ENCODE measurements at places on chromosomes 3 and 15.
A peak's percentile ranks its signal among the peaks of the same experiment; 100 is the strongest.

DNA sequence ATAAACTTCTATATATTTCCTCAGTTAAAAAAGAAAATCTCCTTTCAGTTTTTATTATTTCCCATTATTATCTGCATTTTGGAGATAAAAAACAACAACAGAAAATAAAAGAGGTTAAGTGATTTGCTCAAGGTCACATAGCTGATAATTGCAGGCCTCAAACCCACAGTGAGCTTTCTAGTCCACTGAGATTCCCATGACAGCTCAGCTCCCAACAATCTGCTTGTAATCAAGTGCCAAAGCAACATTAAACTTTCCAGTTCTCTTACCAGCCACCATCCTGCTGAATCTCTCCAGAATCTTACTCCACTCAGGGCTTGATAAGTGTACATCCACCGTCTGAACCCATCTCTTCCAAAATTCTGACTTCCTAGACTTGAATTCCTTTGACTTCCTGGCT, 318.2 kb upstream of the SEMA6D start:
- DNase-seq, result no peak

DNA sequence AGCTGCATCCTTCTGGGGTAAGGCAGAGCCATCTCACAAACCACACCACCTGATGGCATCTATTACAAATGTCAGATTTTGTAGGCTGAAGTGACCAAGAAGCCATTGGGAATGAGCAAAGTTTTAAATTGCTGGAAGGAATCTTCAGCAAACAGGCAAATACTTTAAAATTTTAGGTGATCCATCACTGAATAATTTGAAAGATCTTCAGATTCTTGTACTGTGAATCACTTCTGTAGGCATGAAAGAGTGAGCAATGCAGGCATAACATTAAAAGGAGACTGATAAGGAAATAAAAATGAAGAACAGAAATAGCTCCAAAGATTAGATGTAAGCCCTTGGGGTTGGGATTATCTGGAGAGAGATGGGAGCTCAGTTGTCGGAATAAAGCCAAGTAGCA, 36.0 kb upstream of the ALDH1L1 start:
- peak; percentile 58 for DNase-seq

DNA sequence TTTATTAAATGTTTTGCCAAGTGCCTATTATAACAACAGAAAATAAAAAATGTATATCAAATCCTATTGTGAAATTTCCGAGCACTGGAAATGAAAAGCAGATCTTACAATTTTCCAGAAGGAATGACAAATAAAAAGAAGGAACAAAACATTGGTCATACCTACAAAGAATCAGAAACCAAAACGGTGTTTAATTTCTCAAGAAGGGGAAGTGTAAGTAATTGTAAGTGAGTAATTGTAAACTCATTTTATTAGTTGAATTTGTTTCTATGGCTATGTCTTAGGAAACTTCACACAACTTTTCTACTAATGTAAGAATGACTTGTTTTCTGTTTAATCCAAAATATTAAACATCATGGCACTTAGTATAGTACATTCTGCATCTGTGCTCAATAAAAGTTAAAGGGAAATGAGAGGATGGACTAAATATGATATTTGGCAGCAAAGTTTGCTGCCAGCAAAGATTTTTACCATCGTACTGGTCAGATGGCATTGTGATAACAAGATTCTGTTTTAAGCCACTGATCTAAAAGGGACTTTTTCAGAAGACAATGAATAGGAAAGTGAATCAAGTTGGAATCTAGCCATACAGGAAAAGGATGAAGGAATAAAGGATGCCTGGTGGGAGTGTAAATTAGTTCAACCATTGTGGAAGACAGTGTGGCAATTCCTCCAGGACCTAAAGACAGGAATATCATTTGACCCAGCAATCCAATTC, 232.4 kb downstream of the NFKBIZ start:
- DNase-seq, result no peak

GRCh38 chr3:107206945-107207344, 170.3 kb upstream of the CCDC54 start:
- DNase-seq, result no peak

- no peak for DNase-seq
Observed at GRCh38 chr3:161946443-161946960, 449.9 kb downstream of the OTOL1 start.

GRCh38 chr15:50051811-50052419, 67.1 kb downstream of the ATP8B4 start:
- DNase-seq, result peak; percentile 89

GRCh38 chr3:19559724-19560442, 374.1 kb downstream of the EFHB start:
- no peak for DNase-seq

- DNase-seq, result no peak
Observed at GRCh38 chr15:31467361-31467760, 140.7 kb downstream of the KLF13 start.

DNA sequence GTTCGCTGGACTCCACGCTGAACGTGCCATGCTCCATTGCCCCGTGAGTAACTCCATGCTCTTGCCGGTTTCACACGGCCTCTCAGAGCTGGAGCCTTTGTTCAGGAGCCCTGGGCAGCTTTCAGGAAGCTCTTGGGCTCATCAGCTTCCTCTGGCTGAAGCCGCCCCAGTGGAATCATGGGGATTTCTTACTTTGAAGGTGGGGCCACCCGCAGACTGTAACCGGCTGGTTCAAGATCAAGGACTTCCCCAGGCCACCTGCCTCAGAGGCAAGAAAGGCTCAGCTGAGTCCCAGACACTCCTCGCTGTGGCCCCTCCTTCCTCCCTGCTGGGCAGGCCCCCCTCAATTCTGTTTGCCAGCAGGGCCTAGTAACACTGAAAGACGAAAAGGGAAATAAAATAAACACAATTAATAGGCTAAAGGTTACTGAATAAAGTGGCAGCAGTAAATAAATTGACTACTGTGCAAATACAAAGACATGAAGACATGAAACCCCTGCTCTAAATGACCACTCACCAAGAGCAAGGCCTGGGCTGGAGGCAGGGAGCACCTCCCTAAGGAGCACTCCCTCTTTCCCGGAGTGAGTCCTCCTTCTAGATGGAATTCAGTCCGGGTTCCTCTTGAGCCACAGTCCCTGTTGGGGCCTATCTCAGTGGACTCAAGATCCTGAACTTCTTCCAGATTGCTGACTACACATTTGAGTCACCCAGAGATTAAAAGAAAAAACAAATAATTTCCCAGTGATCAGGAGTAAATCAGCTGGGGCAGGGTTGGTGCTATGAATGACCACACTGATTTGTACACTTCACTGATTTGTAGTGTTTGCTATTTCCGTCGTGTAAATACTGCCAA, 51.0 kb downstream of the ZDHHC19 start:
- peak; percentile 54 for DNase-seq

DNA sequence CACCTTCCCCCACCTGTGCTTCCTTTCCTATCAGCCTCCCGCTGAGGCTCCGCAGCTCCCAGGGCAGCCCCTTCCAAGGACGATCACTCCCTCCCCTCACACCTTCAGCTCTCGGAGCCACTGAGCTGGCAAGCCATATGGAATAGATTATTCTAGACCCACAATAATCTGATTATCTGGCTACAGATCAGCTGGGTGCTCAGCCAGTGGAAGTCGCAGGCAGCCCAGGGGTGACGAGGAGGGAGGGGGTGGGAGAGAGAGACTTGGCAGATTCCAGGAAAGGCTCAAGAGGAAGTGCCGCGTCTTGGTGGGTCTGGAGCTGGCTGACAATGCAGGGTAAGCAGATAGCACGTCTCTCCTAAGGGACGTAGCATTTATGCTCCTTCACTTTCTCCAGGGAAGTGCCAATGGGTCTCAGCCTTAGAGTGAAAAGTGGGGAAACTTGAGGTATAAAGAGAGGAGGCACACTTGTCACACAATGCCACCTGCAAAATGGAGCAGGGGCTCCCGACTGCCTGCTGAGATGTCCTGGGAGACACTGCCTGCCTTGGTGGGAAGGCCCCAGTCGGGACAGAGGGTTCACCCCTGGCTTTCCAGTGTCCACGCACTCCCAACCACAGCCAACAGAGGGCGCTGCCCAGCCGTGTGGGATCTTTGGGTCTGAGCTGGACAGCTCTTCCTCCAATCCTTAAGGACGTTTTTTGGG, 9.4 kb upstream of the MESP1 start:
- DNase-seq, result peak; percentile 54

DNA sequence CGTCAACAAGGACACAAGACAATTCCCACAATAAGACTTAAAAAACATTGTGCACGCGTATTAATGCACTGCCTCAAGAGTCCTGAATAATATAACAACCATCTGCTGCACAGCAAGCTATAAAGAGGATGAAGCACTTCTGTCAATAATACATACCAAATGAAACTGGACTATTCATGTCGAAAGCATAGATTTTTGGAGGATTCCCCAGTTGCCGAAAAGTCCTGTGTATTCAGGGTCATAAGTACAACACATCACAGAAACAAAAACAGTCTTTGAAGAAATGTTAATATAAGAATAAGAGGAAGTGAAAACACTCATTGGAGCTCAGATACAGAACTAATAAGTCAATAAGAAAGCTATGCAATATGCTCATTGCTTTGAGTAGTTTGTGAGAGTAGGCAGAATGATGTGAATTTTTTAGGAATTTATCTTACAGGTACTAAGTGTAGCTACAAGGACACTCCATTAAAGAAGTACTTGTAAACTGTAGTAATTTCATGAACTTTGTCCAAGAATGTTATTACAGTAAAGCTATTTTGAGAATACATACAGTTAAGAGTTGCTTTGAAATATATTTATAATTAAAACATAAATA, 31.6 kb downstream of the CBLB start:
- DNase-seq, result no peak

DNA sequence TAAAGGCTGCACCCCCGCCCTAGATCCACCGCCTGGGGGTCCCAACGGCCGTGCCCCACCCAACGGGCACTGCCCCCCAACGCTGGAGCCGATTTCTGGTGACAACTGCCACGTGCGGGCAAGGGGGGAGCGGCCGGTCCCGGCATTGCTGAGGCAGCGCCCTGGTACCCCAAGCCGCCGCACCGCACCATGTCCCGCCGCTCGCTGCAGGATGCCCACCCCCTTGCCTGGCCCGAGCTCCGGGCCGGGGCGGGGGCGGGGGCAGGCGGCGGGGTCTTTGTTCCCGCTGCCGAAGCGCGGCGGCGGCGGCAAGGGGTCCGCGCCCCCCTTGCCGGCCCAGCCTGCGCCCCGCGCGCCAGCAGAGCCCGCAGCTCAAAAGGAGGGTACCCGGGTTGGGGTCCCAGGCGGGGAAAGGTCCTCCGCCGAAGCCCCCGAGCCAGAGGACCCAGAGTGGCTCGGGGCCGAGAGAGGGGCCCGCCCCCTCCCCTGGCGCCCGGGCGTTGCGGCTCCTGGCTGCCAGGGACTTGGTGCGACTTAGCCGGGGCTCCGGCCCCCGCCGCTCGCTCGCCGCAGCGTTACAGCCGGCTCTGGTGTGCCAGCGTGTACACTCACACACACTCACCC, 678 bp downstream of the SEMA7A start:
- DNase-seq, result peak; percentile 30

- no peak for DNase-seq
Observed at GRCh38 chr15:69482686-69483256, 30.2 kb downstream of the RPLP1 start.

DNA sequence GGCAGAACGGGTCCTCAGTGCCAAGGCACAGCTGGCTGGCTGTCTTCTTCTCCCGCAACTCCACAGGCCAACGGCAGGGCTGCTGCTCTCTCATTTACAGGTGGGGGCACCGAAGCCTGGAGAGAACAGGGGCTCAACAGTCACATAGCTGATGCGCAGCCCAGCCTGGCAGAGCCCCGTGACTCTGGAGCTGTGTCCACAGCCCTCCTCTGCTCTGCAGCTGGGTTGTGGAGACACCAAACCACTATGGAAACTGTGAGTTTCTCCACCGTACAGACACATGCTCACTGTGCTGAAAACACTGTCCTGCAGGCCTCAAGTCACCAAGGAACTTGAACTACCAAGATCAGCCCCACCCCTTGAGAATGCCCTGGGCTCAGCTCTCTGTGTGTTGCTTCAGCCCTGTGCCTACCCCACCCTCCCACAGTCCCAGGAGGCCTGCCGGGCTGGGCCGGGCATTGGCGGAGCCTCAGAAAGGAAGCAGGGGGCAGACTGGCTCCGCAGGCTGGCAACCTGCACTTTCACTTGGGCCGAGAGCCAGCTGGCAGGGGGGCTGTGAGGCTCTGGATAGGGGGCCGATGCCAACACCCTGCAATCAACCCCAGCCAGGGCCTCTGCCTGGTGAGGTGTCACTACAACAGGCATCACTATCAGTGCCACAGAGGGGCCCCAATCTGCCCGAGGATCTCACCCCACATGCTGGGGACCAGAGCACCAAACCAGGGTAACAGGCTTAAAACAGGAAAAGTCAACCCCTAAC, 113.7 kb upstream of the RPL32 start:
- peak; percentile 62 for DNase-seq

DNA sequence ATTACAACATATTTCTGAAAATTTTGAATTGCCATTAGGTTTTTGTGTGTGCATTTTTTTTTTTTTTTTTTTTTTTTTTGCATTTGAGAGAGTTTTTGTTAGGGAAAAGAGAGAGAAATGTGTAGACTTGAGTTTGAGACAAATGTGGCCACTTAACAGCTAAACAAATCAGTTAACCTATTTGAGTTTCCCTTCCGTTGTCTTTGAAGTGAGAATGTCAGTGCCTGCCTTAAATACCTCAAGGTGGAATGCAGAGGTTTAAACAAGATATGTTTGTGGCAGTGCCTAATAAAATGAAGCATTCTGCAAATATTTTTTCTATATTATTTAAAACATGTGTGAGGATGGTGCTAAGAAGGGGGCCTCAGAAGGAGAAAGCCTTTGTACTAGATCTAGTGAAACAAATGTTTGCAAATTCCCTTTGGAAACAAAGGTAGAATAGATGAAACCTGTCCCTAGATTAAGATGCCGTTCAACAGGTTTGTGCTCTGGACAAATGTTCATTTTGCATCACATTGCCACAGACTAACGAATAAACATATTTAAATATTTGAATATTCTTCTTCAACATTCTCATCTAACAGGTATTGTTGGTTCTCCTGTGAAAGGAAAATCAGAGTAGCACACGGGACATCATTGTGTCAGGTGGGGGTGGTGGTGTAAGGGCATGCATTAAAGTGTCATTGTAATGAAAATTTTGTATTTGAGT, 80.7 kb downstream of the SATB1 start:
- no peak for DNase-seq

GRCh38 chr3:16103472-16103871, 71.0 kb upstream of the GALNT15 start:
- DNase-seq, result peak; percentile 99

GRCh38 chr15:41575282-41575681, 16.3 kb downstream of the TYRO3 start:
- no peak for DNase-seq

DNA sequence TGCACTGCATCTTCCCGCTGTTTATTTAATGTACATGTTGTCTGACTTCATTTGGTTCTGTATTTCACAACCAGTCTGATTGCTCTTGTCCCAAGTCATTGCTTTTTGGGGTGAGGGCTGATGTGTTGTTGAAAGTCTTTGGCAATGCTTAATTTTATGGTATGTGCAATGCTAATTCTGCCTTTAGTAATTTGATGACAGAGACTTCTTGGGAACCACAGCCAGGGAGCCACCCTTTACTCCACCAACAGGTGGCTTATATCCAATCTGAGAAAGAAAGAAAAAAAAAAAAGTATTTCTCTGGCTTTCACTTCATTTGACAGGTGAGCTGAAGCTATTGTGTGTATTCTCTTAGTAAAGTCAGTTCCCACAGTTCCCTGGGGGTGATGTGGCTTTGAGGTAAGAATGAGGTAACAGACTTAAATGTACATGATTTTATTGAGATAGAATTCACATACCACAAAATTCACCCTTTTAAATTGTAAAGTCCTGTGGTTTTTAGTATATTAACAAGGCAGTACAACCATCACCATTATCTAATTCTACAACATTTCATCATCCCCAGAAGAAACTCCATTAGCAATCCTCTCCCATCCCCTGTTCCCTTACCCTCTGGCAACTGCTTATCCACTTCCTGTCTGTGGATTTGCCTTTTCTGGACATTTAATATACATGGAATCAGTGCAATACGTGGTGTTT, 97.3 kb downstream of the SLCO3A1 start:
- DNase-seq, result peak; percentile 31
